ENCODE measurements at places on chromosomes 7 and 10.
A peak's percentile ranks its signal among the peaks of the same experiment; 100 is the strongest.

DNA sequence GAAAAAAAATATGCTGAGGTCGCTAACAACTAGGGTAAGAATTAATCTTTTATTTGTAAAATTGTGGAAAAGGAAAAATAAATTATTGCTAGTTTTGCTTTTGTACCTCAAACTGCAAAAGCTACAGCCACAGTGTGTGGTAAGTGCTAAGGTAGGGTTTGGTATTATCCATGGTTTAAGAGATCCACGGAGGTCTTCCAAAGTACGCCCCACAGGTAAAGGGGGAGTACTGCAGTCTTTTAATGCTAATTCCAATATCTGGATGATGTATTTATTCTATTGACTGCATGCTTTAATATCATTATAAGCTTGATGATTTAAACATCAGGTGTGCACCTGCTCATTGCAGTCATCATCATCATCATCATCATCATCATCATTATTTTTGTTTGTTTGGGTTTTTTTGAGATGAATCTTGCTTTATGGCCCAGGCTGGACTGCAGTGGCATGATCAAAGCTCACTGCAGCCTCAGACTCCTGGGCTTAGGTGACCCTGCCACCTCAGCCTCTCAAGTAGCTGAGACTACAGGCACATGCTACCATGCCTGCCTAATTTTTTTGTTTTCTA, 38.4 kb upstream of the BMS1 start:
- DNase-seq: no peak

DNA sequence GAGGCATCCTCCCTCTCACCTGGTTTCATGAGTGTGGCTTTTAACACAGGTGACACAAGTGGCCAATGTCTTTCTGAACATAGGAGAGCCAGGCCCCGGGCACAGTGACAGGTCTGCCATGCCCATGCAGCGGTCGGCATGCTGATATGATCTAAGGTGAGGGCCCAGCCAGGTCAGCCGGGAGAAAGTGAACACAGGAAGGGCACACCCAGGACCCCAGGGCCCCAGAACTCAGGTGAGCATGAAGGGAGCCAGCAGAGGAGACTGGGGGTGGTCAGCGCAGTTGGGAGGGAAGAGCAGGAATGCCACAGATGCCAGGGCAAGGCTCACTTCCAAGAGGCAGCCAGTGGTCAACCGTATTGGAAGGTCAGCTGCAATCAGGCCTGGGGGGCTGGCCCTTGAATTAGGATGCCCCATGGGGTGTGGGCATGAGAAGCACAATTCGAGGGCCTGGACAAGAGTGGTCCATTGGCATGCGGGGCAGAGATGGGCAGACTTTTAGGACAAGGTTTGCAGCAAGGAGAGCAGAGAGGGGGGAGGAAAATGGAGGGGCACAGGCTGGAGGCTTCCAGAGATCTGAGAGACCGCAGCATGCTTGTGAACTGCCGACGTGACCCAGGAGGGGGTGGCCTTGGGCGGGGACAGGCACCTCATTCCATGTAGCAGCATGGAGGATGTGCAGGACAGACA, 3.9 kb upstream of the INPP5A start:
- no peak for DNase-seq

DNA sequence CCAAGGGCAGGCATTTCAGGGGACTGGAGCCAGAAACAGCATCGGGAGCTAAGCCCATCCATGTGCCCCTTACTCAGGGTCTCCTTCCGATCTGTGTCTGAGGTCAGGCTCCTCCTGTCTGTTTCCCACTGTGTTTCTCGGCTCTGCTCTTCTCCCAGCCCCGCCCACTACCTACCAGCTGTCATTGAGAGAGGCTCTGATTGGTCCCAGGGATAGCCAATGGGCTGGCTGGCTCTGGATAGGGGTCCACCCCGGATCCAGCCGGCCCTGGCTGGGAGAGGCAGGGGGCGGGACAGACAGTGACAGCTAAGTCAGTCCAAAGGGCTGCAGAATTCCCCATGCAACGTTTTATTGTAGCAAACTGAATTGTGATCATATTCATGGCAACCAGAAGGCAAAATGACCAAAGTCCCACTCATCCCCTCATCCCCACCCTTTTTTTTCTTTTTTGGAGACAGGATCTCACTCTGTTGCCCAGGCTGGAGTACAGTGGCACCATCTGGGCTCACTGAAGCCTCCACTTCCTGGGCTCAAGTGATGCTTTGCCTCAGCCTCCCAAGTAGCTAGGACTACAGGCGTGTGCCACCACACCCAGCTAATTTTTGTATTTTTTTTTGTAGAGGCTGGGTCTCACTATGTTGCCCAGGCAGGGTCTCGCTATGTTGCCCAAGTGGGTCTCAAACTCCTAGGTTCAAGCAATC, 76.3 kb downstream of the CLIP2 start:
- no peak for DNase-seq

- no peak for DNase-seq
These were observed 78.0 kb upstream of the ANKRD1 start for GRCh38 chr10:90998733-90999511.

DNA sequence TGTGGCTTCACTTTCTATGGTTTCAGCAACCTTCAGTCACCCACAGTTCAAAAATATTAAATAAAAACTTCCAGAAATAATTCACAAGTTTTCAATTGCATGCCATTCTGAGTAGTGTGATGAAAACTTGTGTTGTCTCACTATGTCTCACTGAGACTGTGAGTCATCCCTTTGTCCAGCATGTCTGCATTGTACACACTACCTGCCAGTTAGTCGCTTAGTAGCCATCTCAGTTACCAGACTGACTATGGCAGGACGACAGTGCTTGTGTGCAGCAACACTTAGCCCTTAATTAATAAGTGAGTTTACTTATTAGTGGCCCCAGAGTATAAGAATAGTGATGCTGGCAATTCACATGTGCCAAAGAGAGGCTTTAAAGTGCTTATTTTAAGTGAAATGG, 22.5 kb downstream of the CCDC186 start:
- peak; percentile 72 for DNase-seq

DNA sequence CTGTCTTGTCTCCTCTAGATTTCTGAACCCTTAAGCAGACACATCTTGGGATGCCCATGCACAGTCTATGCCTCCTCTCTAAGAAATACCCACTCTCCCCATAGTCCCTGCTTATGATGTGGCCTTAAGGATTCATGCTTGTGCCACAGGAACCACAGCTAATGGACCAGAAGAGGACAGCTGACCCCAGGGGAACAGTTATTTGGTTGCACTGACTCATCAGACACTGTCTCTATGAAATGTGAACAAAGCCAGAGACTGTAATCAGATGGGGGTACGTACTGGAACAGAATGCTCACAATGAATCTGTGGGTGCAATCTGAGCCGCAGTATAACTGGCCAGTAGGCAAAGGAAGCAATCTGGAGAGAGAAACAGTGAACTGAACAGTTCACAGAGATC, 121.9 kb downstream of the USP6NL start:
- DNase-seq: no peak

DNA sequence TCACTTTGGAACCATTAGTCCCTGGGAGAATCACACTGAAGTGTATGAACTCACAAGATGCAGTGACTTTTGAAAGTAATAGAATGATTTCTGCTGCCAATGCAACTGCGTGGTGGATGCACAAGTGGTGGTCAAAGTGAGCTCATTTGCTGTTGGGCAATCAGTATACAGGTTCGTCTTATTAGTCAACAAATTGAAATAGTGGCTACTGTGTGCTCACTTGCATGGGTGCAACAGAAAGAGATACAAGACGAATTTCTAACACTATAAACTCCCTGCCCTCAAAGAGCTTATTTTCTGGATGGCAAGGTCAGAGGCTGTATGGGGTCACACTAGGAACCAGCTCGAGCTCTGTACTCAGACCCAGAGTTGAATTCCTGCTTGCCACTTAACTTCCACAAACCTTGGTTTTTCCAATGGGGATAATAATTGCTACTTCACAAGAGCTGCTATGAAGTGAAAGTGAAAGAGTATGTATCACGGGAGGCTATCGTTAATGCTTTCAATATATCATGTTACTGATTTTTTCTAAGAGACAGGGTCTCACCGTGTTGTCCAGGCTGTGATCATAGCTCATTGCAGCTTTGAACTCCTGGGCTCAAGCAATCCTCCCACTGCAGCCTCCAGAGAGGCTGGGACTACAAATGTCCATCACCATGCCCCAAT, 8.3 kb upstream of the BCL7B start:
- no peak for DNase-seq

GRCh38 chr10:4352414-4352961, 473.5 kb upstream of the AKR1E2 start:
- no peak for DNase-seq

- no peak for DNase-seq
These were observed 9.6 kb upstream of the VIPR2 start for GRCh38 chr7:159154243-159154642.

GRCh38 chr7:29146888-29147609, 712 bp upstream of the CPVL start:
- DNase-seq: no peak

DNA sequence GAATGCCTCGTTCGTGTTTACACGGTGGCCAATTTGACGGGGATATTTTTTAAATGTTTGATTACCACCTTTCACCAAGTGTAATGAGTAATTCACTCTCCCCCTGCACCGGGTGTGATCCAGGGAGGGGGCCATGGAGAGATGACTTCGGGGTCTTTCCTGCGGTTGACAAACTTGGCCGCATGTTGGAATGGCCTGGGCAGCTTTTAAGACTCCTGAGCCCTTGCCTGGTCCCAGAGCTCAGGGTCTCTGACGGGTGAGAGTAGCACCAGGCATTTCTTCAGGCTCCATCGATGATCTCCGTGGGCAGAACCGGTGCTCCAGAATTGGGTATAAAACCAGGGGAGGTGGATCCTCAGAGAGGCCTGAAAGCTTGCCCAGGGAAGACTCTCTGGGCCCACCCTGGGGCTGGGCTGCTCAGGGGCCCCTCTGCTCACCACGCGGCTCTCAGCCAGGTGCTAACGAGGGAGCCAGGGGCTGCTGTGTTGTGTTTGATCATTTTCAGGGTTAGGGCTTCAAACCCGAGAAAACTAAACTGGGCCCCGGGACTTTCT, 882 bp downstream of the ZNF282 start:
- peak; percentile 49 for DNase-seq

DNA sequence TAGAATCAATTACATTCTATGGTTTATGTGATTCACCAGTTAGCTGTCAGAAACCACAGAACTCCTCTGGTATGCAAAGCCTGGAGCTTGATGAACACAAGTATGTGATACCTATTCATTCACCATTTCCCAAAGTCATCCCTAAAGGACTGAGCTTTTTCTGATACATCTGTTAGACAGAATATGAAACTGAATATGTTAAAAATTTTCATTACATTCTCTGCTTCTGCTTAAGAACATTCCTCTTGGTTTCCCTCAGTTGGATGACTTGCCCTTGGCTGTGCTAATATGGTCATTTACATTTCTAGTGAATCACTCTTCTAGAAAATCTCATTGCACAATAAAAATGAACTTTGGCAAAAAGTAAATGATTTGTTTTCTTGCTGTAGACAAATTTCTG, 10.8 kb upstream of the PON1 start:
- peak; percentile 68 for DNase-seq

GRCh38 chr7:128302139-128302538, 41.6 kb downstream of the RBM28 start:
- DNase-seq: no peak

- no peak for DNase-seq
These were observed 46.6 kb downstream of the C1GALT1 start for GRCh38 chr7:7228967-7229366.

GRCh38 chr10:31647861-31648260, 280.8 kb downstream of the ARHGAP12 start:
- no peak for DNase-seq

- no peak for DNase-seq
These were observed 26.4 kb upstream of the HSPA12A start for GRCh38 chr10:116768786-116769185.

DNA sequence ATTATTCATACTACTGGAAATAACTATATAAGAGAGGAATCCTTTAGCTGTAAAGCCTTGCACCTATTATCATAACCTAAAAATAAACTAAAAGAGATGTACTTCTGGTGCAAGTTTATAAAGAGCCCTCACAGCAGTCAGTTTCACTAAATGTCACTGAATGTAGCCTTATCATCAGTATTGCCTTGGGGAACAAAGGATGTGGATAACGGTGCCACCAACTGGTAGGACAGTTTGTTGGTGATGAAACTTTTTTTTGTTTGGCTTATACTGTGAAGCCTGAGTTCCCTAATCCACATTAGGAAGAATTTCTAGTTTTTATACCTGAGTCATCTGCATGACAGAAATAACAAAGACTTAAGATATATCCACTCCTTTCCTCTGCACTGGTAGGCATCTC, 117.9 kb upstream of the COL1A2 start:
- DNase-seq: peak; percentile 78

- DNase-seq: no peak
These were observed 103.7 kb upstream of the ZMIZ1 start for GRCh38 chr10:78964952-78965633.

GRCh38 chr7:68200051-68200670, 1203.5 kb downstream of the TYW1 start:
- DNase-seq: no peak

GRCh38 chr7:3668743-3669142, 367.7 kb downstream of the SDK1 start:
- DNase-seq: no peak

- DNase-seq: peak; percentile 81
These were observed 57.0 kb downstream of the P4HA1 start for GRCh38 chr10:73039635-73040034.

DNA sequence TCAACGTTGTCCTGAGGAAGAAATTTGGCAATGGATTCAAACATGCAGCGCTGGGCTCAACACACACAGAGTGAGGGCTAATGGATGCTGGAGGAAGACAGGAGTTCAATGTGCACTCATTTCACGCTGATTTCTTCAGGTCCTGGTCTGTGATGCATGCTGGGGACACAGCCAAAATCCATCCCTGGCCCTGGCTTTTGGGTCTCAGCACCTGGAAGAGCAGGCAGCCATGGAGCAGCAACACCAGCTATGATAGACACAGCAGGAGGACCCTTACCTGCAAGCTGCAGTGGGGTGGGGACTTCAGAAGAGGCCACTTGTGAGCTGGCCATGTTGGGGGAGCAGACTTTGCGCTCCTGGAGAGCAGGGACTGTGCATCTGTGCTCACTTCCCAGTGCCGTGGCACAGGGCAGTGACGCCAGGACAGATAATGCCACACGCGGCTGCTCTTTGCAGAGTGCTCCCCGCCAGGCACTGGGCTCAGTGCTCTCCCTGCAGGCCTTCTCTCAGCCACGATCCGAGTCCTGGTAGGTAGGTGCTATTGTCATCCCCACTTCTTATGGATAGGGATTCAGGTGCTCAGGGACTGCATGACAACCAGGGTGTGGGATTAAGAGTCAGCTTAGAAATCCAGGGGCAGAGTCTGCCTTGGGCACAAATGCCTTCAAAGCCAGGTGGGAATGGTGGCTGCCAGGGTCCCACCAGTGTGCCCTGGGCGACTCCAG, 138.8 kb upstream of the UNC5B start:
- DNase-seq: no peak

- DNase-seq: no peak
These were observed 77.3 kb upstream of the GTF2IRD1 start for GRCh38 chr7:74376256-74377036.

- peak; percentile 87 for DNase-seq
These were observed 181.3 kb downstream of the TAX1BP1 start for GRCh38 chr7:27921081-27921836.

All from adipocyte (in vitro differentiated cells).